ENCODE measurements at places on chromosomes 3 and 15.

- DNase-seq, result no peak
These were observed 62.0 kb upstream of the ATP2C1 start for GRCh38 chr3:130831719-130832400.

DNA sequence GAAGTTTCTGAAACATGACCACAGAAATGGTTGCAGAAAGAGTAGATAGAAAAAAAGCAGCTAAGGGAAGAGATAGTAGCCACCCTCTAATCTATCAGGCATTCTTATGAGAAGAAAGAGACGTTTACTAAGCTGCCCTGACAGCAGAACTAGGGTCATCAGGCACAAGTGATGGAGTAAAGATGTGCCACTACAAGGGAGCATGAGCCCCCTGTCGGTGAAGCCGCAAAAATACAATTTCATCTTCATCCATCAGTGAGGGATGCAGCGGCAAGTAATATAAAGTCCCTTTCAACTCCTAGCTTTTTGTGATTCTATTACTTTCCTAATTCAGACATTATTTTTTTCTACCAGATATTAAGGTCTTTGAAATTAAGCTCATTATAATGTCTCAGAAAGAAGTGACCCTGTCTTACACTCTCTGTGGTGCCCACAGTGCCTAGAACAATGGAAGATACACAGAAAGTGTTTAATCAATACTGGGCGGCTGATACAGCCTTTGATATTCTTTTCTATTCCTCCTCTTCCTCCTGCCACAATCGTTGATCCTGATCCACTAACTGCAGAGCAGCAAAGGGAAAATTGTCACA, 651.6 kb downstream of the NTRK3 start:
- no peak for DNase-seq

DNA sequence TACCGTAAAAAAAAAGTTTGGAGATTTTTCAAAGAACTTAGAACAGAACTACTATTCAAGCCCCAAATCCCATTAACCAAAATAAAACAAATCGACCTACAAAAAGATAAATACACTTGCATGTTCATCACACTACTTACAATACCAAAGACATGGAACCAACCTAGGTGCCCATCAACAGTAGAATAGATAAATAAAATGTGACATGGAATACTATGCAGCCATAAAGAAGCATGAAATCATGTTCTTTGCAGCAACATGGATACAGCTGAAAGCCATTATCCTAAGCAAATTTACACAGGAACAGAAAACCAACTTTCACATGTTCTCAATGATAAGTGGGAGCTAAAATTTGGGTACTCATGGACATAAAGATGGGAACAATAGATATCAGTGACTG, 768.7 kb downstream of the ROBO1 start:
- no peak for DNase-seq

- no peak for DNase-seq
These were observed 76.3 kb upstream of the NR2F2 start for GRCh38 chr15:96254173-96254572.

GRCh38 chr3:23455084-23455483, 252.0 kb downstream of the UBE2E2 start:
- DNase-seq, result no peak

- DNase-seq, result no peak
These were observed 10.2 kb downstream of the ASB7 start for GRCh38 chr15:100612539-100612938.

Measured in hematopoietic multipotent progenitor cell treated with erythropoietin and hydrocortisone succinate and interleukin-3 and kit ligand, for 17 days (in vitro differentiated cells).